Activated T-cell treated with anti-CD3 and anti-CD28 coated beads, Interleukin-2, amount 50 U/mL, for 48 hours (primary cell): ENCODE measurements at places on chromosomes 13 and 19.

DNA sequence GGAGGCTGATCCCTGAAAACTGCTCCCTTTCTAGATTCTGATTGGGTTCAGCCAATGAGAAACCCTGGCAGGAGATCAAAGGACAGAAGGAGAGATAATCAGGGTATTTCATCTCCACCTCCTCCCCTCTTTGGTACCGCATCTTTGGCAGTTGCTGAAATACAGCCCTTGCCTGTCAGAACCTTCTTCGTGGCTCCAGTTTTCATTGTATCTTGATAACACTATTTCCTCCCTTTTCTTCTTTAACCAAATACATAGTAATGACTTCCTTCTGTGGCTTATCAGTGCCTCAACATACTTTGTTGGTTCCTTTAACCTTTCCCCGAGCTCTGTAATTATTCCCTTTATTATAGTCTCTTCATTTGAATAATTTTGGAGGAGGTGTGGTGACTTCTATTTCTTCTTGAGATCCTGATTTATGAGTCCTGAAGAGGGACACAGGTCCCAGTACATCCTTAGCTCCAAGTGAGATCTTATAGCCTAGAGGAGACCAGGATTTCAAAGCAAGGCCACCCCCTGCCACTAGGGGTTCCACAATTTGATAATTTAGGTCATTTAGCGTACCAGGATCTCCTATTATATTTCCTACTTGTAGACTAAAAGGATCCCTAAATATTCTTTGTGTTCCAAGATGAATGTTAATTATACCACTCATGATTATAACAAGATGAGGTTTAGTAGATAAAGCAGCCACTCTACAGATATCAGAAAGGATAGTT, 98.0 kb downstream of the EDNRB start:
- no peak for DNase-seq

DNA sequence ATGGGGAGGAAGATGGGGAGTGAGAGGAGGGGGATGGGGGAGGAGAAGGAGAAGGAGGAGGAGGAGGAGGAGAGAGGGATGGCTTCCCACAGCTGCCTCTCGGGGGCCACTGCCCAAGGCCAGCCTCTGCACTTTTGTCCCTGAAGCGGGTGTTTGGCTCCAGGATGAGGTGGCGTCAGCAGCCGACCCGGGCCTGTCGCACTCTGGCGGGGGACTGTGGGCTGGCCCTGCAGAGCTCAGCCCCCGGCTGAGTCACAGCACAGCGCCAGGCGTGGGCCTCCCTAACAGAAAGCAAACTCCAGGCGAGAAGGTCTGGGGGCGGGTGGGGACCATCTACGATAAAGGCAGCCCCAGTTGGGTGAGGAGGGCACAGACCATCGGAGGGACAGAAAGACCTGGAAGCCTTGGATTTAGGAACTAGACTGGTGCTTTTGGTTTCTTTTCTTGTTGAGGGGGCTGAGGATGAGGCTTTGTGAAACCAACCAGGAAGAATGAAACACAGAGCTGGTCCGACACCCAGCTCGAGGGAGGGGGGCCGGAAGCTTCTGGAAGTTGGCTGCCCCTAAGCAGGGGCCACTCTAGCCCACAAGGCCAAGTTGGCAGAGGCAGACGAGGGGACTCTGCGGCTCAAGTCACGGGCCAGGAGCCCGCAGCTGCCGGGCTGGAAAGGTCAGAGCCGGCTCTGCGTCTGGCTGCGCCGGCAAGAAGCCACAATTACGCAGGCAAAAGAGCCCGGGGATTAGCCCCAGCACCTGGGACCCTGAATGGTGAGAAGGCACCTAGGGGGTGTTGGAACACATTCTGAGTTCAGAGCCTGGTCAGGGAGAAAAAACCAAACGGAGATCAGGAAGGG, 18.2 kb downstream of the LSM4 start:
- DNase-seq, result peak; percentile 90

DNA sequence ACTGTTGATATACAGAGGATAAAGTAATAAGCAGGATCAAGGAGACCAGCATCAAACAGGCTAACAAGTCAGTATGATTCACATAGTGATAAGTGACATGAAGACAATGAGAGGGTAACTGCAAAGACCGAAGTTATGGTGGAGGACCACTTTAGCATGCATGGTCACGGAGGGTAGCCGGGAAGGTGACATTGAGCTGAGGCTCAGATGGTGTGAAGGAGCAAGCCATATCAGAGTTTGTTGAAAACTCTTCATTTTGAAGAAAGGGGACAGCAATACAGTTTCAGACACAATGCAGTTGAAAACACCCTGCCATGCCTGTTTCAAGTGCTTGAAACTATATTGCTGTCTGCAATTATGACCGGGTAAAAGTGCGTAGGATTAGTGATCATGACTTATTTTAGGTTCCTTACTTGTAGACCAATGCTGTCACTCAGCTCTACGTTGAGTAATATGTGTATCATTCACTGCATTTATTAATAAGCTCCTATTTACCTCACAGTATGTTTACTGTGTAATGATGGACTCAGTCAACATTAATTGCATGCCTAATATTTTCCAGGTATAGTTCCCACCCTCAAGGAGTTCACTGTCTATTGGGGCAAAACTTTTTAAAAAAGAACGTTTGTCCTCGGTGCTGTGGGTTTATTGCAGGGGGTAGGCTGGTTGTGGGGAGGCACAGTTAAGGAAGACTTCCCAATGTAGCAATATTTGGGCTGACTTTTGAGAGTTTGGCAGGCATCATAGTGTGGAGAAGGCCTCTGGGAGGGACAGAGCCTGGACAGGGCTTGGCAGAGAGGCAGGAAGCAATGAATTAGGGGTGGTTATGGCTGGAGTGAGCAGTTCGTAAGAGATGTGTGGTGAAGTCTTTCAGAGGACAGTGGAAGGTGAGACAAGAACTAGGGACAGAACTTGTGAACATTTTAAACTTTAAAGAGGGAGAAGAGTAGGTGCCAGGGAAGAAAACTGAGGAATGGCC, 3.2 kb downstream of the UBAC2 start:
- DNase-seq, result peak; percentile 45

DNA sequence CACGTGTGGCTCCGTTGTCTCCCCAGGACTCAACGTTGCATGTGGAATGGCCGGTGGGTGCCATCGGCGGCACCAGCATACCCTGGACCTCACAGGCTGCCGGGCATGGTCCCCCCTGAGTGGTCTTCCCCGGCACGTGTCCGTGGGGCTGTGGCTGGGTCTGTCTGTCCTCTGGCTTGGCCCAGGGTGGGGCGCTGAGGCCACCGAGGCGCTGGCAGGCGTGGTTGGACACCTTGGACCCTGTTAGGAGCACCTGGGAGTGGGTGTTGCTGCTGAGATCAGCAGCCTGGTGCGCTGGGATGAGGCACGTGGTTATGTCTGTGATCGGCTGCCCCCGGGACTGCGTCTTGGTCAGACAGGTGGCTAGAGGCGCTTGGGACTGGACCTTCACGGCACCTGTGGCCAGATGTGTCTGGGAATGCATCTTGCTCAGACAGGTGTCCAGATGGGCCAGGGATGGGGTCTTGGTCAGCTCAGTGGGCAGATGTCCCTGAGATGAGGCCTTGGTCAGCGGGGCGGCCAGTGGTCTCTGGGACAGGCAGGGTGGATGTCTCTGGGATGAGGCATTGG, 9.2 kb downstream of the IQCN start:
- DNase-seq, result no peak

DNA sequence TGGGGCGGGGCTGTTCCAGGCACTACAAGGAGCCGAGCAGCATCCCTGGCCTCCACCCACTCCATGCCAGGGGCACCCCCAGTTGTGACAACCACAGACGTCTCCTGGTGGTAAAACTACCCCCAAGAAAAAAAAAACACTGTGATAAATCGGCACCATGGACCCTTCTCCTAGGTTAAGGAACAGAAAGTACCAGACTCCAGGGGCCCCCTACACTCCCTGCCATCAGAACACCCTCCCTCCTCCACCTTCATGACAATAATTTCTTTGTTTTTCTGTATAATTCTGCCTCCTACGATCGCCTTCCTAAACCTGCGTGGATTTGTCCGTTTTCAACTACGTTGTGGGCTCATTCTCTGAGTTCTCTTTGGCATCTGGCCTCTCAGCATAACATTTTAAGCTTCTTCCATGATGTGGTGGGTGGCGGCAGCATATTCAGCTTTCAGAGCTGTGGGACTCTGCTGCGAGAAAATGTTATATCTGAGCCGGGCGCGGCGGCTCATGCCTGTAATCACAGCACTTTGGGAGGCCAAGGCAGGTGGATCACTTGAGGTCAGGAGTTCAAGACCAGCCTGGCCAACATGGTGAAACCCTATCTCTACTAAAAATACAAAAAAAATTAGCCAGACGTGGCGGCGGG, 8.6 kb downstream of the TLE2 start:
- DNase-seq, result no peak

- DNase-seq, result no peak
Measured at GRCh38 chr19:10453852-10454251, 33.5 kb downstream of the PDE4A start.

- DNase-seq, result no peak
Measured at GRCh38 chr13:48260970-48261369, 28.0 kb downstream of the ITM2B start.

DNA sequence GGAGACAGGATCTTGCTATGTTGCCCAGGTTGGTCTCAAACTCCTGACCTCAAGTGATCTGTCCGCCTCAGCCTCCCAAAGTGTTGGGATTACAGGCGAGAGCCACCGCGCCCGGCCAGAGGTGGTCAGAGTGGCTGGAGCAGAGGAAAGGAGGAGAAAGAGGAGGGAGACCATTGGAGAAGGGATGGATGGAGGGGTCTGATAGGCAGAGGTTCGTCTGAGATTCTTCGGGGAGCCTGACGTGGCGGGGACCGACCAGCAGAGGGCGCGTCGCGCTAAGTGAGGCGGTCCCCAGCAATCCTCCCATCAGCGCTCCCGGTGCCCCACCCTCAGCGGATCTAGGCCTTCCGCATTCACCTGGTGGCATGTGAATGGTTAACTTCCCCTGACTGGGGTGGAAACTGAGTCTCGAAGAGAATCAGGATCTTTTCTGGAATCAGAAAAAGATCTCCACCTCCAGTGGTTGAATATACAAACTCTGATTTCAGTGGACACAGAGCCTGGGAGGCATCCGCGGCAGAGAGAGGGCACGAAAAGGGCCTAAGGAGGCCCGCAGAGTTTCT, 8.8 kb downstream of the GTPBP3 start:
- peak; percentile 91 for DNase-seq

- DNase-seq, result no peak
Measured at GRCh38 chr19:47661611-47662010, 51.6 kb upstream of the EHD2 start.

DNA sequence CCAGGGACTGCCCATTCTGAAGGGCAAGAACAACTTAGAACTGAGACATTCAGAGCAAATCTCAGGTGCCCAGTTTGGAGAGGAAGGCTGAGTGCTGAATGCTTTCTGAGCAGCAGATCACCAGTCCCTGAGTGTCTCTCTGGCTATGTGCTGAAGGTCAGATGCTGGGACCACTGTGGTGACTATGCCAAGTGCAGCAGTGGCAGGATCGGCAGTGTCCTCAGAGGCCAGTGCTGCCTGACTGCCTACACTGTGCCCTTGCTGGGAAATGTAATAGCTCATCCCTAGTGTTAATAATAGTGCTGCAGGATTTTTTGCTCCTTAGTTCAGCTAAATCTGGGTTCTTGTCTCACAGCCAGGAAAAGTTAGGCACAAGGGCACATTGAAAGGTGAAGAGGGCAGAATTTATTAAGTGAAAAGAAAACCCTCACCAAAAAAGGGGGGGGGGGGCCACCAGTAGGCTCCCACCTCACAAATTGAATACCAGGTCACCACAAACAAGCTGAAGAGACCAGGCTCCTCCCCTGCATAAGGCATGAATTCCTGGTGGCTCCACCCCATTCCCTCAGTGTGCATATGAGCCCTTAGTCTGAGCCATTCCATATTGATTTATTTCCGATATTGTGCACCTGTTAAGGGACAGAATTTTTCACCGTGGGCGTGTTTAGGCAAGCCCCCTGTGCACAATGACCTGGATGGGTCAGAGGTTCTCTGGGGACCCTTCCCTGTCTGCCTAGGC, 18.5 kb downstream of the RFXAP start:
- DNase-seq, result no peak

DNA sequence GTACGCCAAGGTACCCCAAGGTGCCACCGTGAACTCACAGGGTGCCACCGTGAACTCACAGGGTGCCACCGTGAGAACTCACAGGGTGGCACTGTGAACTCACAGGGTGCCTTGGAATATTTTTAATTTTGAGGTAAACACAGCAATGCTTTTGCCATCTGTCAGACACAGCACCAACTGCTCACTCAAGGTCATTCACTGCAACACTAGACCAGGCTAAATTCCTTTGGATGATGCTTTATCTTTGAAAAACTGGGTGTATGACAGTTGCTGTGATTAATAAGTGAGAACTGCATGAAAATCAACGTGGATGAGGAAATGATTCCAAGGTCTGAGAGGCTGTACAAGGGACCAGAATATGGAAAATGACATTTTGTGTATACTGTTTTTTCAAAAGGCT, 18.9 kb downstream of the SAFB2 start:
- no peak for DNase-seq

DNA sequence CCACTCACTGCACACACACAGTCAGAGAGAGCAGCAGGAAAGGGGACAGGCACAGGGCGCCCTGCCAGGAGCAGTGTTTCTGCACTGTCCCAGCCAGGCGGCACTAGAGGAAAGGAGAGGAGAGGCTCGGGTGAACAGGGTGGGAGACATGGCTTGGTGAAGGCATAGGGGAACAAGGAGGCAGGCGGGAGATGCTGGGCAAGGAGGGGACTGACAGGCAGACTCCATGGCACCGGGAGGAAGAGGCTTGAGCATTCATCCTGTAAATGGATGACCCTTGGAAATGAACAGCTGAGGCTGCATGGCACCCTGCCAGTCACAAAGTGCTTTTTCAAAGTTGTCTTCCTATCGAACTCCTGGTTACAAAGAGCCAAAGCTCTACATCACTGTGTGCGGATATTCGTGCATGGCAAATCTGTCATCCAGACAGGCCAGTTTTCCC, 22.4 kb downstream of the MED26 start:
- no peak for DNase-seq

GRCh38 chr13:46404733-46405100, 17.7 kb upstream of the RUBCNL start:
- DNase-seq, result no peak

- DNase-seq, result no peak
Measured at GRCh38 chr13:108328848-108329247, 59.3 kb downstream of the TNFSF13B start.

- no peak for DNase-seq
Measured at GRCh38 chr19:46809534-46810272, 21.3 kb upstream of the SLC1A5 start.

- DNase-seq, result no peak
Measured at GRCh38 chr19:3725640-3726310, 17.6 kb downstream of the TJP3 start.

DNA sequence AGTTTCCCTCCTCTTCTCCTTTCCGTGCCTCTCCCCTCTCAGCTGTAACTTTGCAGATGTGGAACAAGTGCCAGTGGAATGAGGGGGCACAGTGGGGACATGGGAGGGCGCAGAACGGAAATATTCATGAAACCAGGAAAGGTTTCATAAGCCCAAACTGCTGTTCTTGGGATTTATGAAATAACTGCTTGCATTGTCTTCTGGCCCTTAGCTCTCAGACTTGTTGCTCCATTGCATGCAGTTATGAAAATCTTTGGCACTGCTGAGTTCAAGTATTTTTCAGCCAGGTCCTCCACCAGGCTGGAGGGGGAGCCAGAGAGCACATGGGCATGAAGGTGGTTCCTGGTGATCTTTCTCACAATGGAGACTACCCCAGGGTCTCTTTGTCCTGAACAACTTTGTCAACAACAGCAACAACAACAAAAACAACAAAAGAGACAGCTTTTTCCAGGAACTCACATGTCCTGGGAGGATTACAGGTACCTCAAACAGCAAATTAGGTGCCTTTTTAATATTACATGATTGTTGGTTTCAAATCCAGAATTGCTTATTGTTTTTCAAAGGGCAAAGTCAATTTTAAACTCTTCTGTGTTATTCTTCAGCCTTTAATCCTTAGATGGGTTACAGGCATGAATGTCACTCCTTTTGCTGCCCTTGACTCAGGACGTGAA, 1.5 kb downstream of the RGCC start:
- DNase-seq, result peak; percentile 77
